ENCODE measurements at places on chromosomes 12 and 14. TPM values are rescaled to one million over a fixed set of nuclear protein-coding genes. Genes with fewer than 3 reads are reported as not detected.

Gene CLEC4E
- total RNA-seq: not detected

Gene KRT85
- not detected for total RNA-seq

DNA sequence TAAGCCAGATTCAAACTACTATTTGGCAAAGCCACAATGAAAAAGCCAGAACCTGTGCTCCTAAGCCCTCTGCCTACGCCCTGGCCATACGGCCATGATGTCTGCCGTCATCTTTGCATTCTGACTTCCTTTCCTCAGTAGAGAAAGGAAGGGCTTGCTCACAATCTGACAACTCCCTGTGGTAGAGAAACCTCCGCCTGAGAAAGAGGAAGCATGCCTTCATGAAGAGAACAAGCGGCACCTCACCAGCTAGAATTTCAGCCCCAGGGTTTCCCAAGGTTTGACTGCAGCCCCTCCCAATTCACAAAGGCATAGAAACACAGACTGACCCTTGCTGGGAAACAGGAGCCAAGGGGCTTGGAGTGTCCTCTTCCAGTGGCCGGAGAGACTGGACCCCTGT is 25.7 kb downstream of the TEP1 start:
- H3K27me3 ChIP-seq: no peaks in the 10 kb centered on the region
- no peak overlapping the region for H3K27ac ChIP-seq
- H3K4me3 ChIP-seq: no peak overlapping the region
- H3K4me1 ChIP-seq: no peaks in the 10 kb centered on the region
- DNase-seq: no peak

DNA sequence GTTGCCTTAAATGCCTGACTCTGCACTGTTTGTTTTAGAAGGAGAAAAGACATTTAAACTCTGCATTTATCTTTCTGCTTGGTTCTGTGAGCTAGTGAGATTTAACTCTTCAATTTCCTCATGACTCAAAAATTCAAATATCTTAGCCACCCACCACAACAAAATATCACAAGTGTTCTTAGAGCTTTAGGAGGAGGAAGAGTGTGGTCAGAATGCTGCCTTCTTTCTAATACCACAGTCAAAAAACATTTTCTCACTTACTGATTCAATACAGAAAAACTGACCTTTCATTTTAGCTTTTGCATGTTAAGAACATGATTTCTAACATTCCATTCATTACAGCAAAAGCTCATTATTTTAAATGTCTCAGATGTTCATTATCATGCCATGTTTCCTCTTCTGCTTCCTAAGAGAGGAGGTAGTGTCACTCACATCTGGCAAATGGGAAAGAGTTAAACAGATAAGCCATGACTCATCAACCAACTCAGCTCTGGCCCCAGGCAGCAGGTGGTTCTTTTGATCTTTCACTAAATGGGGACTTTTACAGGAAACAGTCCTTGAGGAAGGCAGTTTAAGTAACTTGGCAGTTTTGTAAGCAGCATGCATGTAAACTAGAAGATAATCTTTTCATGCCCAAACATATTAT is 56.4 kb upstream of the RNU6-8 start:
- H3K27me3 ChIP-seq: no peaks in the 10 kb centered on the region
- H3K36me3 ChIP-seq: no peaks in the 10 kb centered on the region
- no peak overlapping the region for H3K27ac ChIP-seq

Measured in HCT116 (cell line).